ENCODE measurements at places on chromosomes 5 and 9.

DNA sequence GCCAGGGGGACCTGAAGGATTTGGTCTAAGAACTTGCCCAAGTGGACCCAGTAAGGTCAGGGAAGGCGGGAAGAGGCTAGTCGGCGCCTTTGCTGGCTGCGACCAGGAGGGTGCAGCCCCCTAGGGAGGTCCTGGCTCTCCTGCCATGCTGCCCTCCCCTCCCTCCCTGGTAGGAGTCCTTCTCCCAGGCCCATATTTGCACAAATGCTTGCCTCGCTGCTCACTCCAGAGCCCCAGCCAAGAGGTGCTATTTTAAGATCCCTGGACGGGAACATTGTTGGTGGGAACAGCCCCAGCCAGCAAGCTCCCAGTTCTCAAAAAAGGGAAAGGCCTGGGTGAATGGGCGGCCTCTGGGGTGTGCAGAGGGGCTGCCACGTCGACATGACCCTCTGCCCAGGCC, 4.3 kb upstream of the IL17B start:
- DNase-seq = peak; percentile 71

DNA sequence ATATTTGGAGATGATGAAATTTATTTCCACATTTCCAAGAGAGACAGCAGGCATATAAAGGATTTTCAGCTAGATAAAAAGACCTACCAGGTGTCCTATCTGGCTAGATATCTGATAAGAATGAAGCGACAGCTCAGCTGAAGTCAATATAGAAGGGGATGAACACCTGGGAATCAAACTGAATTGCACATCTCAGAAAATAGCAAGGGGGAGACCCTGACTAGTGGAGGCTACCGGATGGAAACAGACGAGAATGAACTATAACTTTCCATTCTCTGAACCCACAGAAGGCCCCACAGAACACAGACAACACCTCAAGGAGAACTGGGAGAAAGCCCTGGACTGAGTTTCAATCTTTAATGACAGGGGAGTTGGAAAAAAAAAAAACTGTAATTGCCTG, 51.1 kb downstream of the CPLANE1 start:
- DNase-seq = no peak

GRCh38 chr5:157983906-157984551, 125.1 kb upstream of the CLINT1 start:
- no peak for DNase-seq

DNA sequence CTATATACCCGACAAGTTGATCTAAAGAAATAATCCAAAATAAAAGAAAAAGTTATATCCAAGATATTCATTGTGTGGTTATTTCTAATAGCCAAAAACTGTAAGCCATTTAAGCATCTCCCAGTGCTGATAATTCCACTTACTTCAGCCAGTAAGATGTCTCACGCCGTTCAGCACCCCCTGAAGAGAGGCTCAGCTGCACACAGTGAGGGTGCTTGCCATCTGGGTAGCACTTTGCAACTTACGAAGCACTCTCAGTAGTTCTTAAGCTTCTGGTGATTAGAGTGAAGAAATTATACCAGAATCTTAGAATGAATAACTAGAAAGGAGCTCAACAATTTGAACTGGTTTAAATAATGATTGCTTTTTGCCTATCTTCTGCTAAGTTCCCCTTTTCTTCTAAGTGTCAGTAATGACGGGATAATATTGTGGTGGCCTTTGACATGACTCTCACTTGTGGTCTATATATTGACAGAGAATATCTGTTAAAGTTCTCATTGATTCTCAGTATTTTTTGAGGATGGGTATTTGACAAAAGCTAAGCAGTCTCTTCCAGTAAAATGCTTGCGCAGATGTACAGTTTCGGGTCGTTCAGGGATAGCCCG, 26.2 kb upstream of the LTC4S start:
- no peak for DNase-seq

DNA sequence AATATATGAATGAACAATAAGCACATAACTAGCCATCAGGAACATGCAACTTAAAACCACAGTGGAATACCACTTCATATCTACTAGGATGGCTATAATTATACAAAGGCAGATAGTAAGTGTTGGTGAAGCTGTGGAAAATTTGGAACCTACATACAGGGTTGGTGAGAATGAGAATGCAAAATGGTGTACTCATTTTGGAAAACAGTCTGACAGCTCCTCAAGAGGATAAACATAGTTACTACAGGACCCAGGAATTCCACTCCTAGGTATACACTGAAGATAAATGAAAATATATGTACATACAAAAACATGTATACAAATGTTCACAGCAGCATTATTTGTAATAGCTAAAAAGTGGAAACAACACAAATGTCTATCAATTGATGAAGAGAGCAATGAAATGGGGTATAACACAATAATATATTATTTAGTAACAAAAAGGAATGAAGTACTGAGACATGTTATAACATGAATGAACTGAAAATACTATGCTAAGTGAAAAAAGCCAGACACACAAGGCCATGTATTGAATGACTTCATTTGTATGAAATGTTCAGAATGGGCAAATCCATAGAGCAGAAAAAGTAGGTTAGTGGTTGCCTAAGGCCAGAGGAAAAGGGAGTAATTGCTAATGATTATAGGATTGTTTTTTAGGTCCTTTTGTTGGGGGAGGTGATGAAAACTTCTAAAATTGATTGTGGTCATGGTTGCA, 31.2 kb upstream of the CDK5RAP2 start:
- no peak for DNase-seq

- DNase-seq = peak; percentile 48
Measured at GRCh38 chr5:87400305-87400899, 12.3 kb downstream of the CCNH start.

GRCh38 chr5:99349787-99350186, 421.0 kb upstream of the CHD1 start:
- no peak for DNase-seq

DNA sequence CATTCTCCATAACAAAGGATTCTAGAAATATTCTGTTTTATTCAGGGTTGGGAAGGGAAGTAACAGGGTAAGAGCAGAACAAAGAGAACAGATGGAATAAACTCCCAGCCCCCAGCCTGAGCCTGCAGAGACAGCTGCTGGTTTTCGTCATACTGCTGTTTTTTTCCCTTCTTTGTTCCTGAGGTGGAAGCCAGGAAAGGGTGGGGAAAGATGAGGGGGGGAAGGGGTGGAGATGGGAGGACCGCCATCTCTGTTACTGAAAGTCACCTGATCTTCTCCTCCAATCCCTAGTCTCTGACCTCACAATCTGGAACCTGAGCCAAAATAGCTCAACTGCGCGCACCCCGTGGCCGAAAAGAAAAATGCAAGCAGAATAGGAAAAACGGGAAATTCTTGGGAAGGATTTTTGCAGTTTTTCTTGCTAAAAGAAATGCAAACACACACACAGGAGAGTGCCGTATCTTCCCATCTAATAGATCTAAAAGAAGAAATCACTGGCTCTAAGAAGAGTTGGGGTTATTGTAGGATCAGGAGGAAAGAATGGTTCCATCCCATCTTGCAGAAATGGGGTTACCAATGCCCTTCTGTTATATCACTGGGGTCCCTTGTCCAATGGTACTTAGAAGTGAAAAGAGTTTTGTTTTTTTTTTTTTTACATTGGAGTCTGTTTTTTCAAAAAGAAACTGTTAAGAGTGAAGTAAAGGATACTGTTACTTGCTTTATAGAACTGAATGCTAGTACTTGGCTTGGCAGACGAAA, 57.9 kb downstream of the DIAPH1 start:
- DNase-seq = peak; percentile 98

- DNase-seq = peak; percentile 80
Measured at GRCh38 chr5:73591102-73591695, 25.7 kb downstream of the UTP15 start.

GRCh38 chr9:120876842-120877240, at the start of gene PHF19:
Gene PHF19 (minus strand): TSS chr9:120877188. CDS start chr9:120874741, 2,447 bp downstream.
- peak; percentile 52 for DNase-seq

- DNase-seq = no peak
Measured at GRCh38 chr9:125794708-125795107, 47.5 kb downstream of the PBX3 start.

DNA sequence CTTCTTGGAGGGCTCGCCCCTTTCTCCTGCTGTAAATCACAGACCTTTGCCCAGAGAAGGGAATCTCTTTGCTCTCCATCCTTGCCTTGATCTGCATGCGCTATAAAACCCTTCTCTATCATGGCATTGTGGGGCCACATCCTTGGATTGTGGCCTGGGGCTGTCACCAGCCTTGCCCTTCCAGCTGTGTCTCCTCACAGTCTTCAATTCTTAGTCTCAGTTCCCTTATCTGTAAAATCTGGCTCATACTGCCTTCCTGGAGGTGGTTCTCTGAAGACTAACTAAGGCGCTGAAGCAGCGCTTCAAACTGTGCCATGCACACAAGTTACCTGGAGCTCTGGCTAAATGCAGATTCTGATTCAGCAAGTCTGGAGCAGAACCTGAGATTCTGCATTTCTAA, 53.4 kb upstream of the RARS1 start:
- DNase-seq = no peak

- no peak for DNase-seq
Measured at GRCh38 chr5:24325306-24325832, 319.4 kb downstream of the CDH10 start.

- DNase-seq = no peak
Measured at GRCh38 chr5:111656580-111656979, 100.4 kb downstream of the NREP start.

GRCh38 chr5:137147346-137147745, 351.8 kb downstream of the SPOCK1 start:
- peak; percentile 23 for DNase-seq

DNA sequence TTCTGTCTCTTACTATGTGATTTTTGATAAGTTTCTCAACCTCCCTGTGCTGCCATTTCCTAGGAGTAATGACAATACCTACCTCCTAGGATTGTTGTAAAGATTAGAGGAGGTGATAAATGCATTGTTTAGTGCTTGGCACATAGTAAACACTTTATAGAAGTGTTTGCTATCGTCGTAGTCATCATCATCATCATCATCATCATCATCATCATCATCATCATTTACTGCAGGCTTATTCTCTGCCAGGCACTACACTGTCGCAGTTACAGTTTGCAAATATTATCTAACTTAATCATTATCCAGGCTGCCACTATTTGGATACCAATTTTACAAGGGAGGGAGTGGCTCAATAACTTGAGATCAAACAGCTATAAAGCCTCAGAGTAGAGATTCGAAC, 24.5 kb downstream of the SGCD start:
- no peak for DNase-seq

DNA sequence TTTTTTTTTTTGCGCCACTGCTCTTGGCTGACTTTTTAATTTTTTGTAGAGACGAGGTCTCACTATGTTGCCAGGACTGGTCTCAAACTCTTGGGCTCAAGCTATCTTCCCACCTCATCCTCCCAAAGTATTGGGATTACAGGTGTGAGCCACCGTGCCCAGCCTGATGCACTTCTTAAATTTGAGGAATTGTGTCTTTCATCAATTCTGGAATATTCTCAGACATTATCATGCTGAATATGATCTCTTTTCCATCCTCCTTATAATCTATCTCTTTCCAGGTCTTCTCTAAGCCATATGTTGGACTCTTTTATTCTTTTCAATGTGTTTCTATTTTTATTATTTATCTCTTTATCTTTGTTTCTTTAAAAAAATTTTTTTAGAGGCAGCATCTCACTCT, 196.2 kb upstream of the IER5L start:
- no peak for DNase-seq

- no peak for DNase-seq
Measured at GRCh38 chr5:171701100-171701541, 84.5 kb upstream of the SMIM23 start.

DNA sequence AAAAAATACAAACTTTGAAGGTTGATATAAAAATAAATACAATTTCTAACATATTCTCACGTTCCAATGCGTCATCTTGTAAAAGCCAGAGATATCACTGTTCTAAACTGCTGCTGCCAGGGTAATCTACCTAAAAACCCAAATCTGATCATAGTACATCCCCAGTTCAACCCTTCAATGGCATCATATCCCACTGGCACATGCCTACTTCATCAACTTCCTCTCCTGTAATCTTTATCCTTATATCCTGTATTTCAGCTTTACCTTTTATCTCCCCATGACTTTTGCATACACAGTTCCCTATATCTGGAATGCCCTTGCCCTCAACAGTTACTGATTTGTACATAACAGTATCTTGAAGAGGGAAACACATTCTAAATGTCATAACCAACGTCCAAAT, 7.5 kb downstream of the DENND1A start:
- DNase-seq = no peak

DNA sequence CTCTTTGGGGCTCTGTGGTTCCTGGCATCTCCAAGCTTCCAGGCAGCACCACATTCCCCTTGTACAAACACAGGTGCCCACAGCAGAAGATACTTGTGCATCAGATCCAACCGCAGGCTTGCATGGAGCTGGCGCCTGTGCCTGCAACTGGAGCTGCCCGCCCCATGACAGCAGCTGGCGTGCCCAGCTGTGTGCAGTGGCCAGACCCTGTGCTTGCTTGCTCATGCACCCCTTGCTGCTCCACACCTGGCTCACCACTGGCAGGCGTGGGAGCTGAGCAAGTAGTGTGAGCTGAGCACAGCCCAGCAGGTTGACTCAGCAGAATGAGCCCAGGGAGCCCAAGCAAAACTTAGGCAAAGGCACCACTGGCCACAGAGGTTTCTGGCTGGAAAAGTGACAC, 84.4 kb upstream of the STARD4 start:
- no peak for DNase-seq

DNA sequence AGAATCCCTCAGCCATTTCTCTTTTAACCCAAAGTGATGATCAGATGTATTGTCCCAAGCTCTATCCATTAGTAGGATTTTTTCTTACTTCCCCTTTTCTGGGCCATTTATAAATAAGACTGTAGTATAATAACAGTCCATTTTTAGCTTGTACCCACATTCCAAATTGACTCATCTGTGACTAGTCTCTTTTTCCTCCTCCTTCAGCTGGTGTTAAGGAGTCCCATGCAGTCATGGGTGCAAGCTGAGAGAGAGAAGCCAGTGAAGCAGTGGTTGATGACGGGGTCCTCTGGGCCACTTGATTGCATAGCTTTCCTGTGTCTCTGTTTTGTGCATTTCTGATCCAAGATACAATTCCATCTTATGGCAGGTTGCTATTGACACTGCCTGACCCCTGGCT, 476.0 kb upstream of the CD180 start:
- DNase-seq = peak; percentile 71

DNA sequence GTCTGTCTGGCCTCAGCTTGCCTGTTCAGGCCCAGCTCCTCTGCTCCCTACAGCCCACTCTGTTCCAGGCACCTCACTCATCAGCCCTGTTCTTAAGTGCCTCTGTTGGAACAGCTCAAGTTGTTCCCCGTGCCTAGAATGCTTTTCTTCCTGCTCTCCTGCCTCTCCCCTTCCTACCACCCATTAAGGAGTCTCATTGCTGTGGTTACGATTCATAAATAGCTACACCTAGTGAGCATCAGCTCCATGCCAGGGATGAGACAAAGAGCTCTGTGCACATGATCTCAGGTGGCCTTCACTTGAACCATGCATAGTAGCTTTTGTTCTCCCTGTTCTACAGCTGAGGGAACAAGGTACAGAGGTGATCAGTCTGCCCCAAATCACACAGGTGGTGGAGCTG, 54.3 kb downstream of the PSD2 start:
- DNase-seq = no peak

Measured in fibroblast of skin of back (primary cell).